Naive thymus-derived CD4-positive, alpha-beta T cell (primary cell): ENCODE measurements at places on chromosomes 13 and 19.
A peak's percentile ranks its signal among the peaks of the same experiment; 100 is the strongest.

DNA sequence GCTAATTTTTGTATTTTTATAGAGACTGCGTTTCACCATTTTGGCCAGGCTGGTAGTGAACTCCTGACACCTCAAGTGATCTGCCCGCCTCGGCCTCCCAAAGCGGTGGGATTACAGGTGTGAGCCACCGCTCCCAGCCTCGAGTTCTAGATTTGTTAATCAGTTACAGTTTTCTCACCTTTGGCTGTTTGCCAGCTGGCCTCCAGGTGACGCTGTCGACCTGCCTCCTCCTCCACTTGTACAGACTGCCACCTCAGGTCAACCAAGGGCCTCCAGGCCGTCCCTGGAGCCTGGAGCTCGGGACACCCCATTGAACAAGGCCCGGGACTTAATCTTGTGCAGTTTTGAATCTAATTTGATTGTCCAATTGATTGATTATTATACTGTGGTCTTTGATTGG, 45.5 kb downstream of the IER2 start:
- DNase-seq: no peak

- no peak for DNase-seq
These were observed 311.8 kb downstream of the TSHZ3 start for GRCh38 chr19:31037286-31037980.

- DNase-seq: no peak
These were observed 19.5 kb upstream of the TRPC4 start for GRCh38 chr13:37889102-37889501.

- peak; percentile 97 for DNase-seq
These were observed at the start of gene ZNF414 for GRCh38 chr19:8513687-8514504. ZNF414 (minus strand) TSS chr19:8514167; CDS start chr19:8514046, 121 bp downstream.

DNA sequence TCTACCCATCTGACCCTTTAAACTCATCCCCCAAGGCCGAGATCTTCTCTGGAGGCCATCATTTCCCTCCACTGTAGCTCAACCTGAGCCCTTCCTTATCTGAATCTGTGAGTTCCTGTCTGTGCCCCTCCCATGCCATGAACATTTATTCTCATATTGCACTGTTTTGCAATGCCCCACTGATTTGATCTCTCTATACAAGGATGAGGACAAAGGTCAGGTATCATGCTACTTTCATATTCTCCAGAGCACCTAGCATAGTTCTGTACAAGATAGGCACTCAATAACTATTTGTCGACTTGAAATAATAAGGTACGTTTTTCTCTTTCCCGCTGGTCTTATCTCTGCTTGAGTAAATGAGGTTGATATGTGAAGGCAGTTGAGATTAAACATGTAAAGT, 135.5 kb downstream of the KLF5 start:
- DNase-seq: no peak
